ENCODE measurements at places on chromosomes 12 and 14. TPM values are rescaled to one million over a fixed set of nuclear protein-coding genes. Genes with fewer than 3 reads are reported as not detected.

Gene OR6C2
- total RNA-seq = not detected

Gene RDH16
- total RNA-seq = 0.16 TPM

Gene TAS2R8
- total RNA-seq = not detected

Gene ASCL1
- not detected for total RNA-seq

Gene C1S
- 51.4 TPM for total RNA-seq

Gene GARIN6
- not detected for total RNA-seq

Gene AACS
- total RNA-seq = 15.2 TPM

Gene PRPH
- 0.83 TPM for total RNA-seq

Gene MYBPC1
- total RNA-seq = not detected

Gene BBOF1
- 5.3 TPM for total RNA-seq
